ENCODE measurements at places on chromosomes 6 and 20. TPM values are rescaled to one million over a fixed set of nuclear protein-coding genes. Genes with fewer than 3 reads are reported as not detected.

DNA sequence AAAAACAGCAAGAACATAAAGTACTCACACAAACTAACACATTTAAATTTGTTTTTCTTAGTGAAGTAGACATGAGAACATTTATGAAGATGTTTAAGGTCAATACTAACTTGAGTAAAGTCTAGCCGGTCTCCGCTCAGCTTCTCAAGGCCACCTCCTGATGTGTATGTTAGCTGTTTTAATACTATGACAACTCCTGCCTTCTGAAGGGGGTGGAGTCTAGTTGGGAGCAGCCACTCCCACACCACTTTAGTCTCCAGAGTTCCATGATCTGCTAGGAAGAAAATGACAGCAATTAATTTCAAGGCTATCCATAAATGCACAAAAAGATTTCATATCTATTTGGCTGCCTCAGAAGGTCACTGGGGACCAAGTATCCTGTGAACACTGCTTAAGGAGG, at the start of gene GSTA3:
Gene GSTA3 (minus strand): TSS at position 168 of the 400 bp plus-strand sequence. CDS start 3,864 bp downstream, outside the sequence.
- no peak for DNase-seq

DNA sequence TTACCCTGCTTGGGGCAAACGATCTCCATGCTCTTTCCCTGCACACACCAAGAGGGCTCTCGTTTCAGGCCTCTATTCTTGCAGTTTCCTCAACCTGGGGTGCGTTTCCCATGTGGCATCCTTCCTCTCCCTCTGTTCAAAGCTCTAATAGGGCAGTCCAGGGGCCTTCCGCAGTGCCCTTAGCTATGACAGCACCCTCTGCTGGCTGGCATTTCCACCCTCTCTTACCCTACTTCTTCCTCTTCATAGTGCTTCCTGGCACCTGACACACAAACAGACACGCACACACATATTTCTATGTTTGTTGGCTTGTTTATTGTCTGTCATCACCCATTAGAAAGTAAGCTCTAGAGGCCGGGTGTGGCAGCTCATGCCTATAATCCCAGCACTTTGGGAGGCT, 294.0 kb downstream of the CLIC5 start:
- no peak for DNase-seq

GRCh38 chr20:61956396-61957342, 109.0 kb downstream of the TAF4 start:
- DNase-seq, result no peak

GRCh38 chr6:127343809-127344659, 625 bp upstream of the ECHDC1 start:
- DNase-seq, result no peak

DNA sequence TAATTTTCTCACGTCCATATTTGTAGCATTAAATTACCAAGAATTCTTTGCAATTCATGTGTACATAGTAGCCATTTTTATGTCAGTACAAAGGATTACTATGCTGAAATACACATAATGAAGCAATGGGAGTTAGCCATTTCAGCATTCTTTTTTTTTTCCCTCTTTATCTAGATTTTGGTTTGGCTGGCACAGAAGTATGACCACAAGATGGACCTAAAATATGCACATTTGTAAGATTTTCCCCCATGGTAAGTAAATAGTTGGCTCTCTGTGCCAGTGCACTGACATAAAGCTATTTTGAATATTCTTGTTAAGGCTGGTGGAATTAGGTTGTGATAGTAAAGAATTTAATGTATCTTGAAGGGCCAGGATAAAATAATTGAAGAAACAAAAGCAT, 486.1 kb upstream of the BTBD3 start:
- no peak for DNase-seq

- peak; percentile 59 for DNase-seq
These were observed 39.9 kb downstream of the PREX1 start for GRCh38 chr20:48787861-48788375.

The PTCHD4 gene
- total RNA-seq, result 1.4 TPM

The UTRN gene
- 113 TPM for total RNA-seq

DNA sequence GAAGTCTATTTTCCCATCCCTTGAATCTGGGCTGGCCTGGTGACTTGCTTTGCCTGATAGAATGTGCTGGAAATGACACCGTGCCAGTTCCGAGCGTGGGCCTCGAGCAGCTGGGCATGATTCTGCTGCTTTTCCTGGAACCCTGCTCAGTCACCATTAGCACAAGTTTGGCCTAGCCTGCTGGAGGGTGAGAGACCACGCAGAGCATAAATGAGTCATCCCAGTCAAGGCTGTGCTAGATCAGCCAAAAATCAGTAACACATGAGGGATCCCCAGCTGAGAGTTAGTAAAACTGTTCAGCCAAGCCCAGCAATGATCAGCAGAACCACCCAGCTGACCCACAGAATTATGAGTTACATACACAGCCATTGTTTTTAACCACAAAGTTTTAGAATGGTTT, 74.8 kb upstream of the TOP1 start:
- no peak for DNase-seq

DNA sequence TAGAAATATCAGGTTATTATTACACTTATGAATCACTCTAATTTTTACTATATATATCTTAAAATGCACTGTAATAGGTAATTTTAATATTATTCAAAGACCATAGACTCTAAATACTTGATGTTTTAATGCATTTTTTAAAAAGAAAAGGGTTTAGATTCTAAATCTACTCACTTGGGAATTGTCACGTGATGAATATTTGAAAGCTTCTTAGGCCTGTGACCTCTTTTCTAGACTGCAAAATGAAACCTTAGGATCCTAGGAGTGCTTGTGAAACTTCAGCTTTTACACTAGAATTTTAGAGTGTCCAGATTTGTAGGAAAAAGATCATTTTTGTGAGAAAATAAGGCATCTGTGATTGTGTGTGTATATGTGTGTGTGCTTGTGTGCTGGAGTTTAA, 318.0 kb downstream of the HTR1B start:
- DNase-seq, result no peak

The TGM3 gene
- 5.3 TPM for total RNA-seq
